Osteoblast (primary cell): ENCODE measurements at places on chromosomes 1 and 21. TPM values are rescaled to one million over a fixed set of nuclear protein-coding genes. Genes with fewer than 3 reads are reported as not detected.

Gene SH2D1B
- total RNA-seq = not detected in 2 replicates

Gene PTGFR
- 67.7 and 81.9 TPM in 2 replicates for total RNA-seq

Gene CIART
- 15.6 and 16.3 TPM in 2 replicates for total RNA-seq

Gene PLA2G2F
- not detected in 2 replicates for total RNA-seq

Gene FAM3B
- not detected in 2 replicates for total RNA-seq

Gene SPOCD1
- 58.6 and 67.8 TPM in 2 replicates for total RNA-seq

Gene CA14
- not detected in 2 replicates for total RNA-seq

Gene ARMH1
- total RNA-seq = 3.2 and 4.3 TPM in 2 replicates

GRCh38 chr1:27958513-27958912 is 1.3 kb upstream of the XKR8 start:
- H3K4me3 ChIP-seq = no peak overlapping the region
- peaks cover 18% of the 10 kb centered on the region for H3K4me1 ChIP-seq
- H3K27ac ChIP-seq = no peak overlapping the region
- DNase-seq = peak; percentile 26
- peaks cover 4% of the 10 kb centered on the region for H3K27me3 ChIP-seq

DNA sequence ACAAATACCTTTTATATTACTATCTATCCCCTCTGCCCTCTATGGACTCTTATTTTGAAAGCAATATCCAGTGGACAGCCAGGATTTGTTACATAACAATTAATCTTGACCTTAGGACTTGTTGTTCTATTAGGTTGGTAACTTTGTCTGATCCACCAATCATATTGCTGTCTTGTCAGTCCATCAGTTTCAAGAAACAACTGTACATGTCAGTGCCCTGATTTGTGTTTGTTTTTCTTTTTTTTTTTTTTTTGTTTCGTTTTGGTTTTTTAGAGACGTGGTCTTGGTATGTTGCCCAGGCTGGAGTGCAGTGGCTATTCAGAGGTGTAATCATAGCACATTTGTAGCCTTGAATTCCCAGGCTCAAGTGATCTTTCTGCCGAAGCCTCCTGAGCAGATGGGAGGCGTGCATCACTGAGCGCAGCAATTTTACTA is 1.5 kb upstream of the SCP2 start:
- H3K36me3 ChIP-seq = no peaks in the 10 kb centered on the region
- H3K27me3 ChIP-seq = no peaks in the 10 kb centered on the region
- H3K4me1 ChIP-seq = peaks cover 8% of the 10 kb centered on the region

GRCh38 chr1:24745711-24746413 is 615 bp downstream of the CLIC4 start:
- H3K4me3 ChIP-seq = peak overlapping the region; percentile 80
- H3K27ac ChIP-seq = peak overlapping the region; percentile 78
- peaks cover 9% of the 10 kb centered on the region for H3K36me3 ChIP-seq
- no peaks in the 10 kb centered on the region for H3K27me3 ChIP-seq
- DNase-seq = peak; percentile 44

DNA sequence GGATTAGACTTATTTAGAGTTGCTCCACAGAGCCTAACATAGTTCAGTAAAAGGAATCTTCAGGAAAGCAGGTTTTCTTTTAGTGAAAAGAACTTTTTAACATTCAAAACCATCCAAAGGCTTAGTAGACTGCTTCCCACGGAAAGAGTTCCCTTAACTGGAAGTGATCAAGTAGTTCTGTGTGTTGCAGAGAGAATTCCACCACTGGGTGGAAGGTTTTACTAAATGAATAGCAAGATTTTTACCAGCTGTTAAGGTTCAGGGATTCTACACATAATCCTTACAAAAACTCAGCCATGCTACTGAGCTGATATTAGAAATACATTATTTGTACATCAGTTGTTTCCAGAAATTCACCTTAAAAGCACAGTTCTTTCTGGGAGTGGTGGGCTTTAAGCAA is 119.7 kb downstream of the GDAP2 start:
- H3K4me3 ChIP-seq = no peak overlapping the region
- H3K4me1 ChIP-seq = peaks cover 16% of the 10 kb centered on the region
- no peaks in the 10 kb centered on the region for H3K36me3 ChIP-seq
- no peak for DNase-seq
- peaks cover 3% of the 10 kb centered on the region for H3K27me3 ChIP-seq

DNA sequence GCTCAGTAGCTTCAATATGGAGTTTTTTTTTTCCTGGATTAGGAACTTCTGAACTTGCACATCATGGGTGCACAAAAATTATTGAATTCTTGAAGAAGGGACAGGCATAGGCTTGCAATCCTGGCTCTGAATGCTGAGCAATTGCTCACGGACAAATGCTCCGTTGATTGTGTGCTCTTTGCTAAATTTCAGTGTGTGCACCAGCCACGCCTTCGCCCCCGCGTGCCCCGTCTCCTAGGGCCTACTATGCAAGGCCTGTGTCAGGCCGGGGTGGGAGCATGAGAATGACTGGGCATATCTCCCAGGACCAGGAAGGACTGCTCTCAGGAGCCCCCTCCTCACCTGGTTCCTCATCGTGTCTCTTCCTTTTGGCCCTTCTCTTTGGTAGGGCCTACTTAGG is 17.4 kb downstream of the IL6R start:
- no peaks in the 10 kb centered on the region for H3K36me3 ChIP-seq
- no peak for DNase-seq
- H3K27ac ChIP-seq = peak overlapping the region; percentile 19

DNA sequence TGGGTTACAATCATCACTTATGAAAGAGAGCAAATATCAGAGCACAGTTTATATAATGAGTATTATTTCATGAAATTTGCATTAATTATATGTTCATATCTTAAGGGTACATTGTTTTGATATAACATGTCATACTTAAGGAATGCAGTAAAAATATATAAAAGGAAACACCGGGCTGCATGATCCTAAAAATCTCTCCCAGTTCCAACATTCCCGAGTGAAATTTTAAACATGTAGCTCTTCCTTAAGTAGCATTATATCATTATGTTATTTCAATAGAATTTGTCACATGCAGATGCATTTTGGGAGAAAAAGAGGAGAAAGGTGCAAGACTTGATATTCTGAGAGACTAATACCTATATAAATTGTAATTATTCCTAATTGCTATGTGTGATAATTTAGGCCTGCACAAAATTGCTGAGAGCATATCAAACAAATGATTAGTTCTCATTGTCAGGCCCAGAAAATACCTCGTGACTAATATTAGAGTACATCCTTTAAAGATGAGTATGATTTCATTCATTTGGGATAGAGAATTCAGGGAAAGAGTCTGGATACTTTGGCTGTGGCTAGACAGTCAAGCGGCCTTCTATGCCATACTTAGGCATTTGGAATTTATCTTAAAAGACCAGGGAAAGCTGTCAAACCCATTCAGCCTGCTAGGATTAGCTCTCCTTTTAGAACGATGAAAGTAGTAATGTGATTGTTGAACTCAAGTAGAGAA is 86.8 kb downstream of the ADGRL2 start:
- DNase-seq = peak; percentile 42
- no peak overlapping the region for H3K27ac ChIP-seq
- H3K4me3 ChIP-seq = no peak overlapping the region
- no peaks in the 10 kb centered on the region for H3K27me3 ChIP-seq

DNA sequence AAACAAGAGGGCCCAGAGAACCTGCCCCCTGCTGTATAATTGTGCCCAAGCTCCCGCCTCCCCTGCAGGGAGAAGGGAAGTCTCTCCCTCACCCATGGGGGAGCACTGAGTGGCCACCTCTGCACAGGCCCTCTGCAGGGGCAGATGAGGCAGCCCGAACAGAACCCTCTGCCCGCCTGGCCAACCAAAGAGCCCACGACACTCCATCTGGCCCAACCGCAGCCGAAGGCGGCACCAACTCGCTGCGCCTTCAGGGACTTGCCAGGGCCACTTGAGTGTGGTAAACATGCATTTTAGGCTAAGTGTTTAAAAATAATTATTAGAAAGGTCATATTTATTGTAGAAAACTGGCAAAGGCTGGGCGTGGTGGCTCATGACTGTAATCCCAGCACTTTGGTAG is 34.6 kb upstream of the CCSAP start:
- no peak overlapping the region for H3K4me3 ChIP-seq
- no peaks in the 10 kb centered on the region for H3K27me3 ChIP-seq
- no peak overlapping the region for H3K27ac ChIP-seq
- H3K4me1 ChIP-seq = no peaks in the 10 kb centered on the region
- H3K36me3 ChIP-seq = no peaks in the 10 kb centered on the region

DNA sequence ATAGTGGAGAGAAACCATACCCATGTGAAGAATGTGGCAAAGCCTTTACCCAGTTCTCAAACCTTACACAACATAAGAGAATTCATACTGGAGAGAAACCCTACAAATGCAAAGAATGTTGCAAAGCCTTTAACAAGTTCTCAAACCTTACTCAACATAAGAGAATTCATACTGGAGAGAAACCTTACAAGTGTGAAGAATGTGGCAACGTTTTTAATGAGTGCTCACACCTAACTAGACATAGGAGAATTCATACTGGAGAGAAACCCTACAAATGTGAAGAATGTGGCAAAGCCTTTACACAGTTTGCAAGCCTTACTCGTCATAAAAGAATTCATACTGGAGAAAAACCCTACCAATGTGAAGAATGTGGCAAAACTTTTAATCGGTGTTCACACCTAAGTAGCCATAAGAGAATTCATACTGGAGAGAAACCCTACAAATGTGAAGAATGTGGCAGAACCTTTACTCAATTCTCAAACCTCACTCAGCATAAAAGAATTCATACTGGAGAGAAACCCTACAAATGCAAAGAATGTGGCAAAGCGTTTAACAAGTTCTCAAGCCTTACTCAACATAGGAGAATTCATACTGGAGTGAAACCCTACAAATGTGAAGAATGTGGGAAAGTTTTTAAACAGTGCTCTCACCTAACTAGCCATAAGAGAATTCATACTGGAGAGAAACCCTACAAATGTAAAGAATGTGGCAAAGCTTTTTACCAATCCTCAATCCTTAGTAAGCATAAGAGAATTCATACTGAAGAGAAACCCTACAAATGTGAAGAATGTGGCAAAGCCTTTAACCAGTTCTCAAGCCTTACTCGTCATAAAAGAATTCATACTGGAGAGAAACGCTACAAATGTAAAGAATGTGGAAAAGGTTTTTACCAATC is 80.0 kb downstream of the JMJD4 start:
- H3K36me3 ChIP-seq = peaks cover 9% of the 10 kb centered on the region
- no peak for DNase-seq
- no peaks in the 10 kb centered on the region for H3K27me3 ChIP-seq

- peaks cover 11% of the 10 kb centered on the region for H3K4me1 ChIP-seq
- H3K4me3 ChIP-seq = no peak overlapping the region
- H3K36me3 ChIP-seq = no peaks in the 10 kb centered on the region
Observed at GRCh38 chr1:54137534-54138061, 15.2 kb downstream of the CDCP2 start.

- no peak overlapping the region for H3K27ac ChIP-seq
- no peaks in the 10 kb centered on the region for H3K36me3 ChIP-seq
- H3K4me1 ChIP-seq = peaks cover 11% of the 10 kb centered on the region
- H3K27me3 ChIP-seq = no peaks in the 10 kb centered on the region
- no peak overlapping the region for H3K4me3 ChIP-seq
- DNase-seq = no peak
Observed at GRCh38 chr1:184479435-184480167, 92.8 kb downstream of the C1orf21 start.

DNA sequence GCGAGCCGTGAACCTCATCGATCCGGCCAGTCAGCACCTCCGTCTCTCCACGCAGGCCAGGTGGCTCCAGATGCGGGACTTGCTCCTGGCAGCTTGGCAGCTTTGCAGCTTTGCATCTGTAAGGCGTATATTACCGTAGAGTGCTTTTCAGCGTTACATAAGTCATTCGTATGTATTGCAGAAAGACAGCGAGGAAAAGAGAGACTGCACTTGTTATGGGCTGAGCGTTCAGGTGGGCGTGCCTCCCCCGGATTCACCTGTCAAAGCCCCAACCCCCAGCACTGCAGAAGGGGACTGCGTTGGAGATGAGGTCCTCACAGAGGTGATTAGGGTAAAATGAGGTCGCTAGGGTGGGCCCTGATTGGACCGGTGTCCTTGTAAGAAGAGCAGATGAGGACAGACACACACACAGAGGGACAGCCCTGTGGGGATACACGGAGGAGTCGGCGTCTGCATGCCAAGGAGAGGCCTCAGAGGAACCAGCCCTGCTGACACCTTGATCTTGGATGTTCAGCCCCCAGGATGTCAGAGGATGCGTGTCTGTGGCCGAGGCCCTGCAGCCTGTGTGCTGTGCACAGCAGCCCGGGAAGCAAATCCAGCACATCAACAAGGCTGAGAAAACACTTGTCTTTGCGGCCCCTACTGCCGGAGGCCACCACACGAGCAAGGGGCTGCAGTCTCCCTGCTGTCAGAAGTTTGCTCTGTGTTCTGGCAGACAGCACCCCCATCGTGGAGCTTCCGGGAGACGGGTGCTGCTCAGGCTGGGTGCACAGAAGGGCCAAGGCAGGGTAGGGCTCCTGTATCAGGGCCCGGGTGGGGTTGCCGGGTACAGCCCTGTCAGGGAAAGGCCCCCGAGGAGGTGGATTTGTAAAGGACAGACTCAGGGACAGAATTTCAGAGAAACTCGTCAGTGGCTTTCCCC is 10.9 kb upstream of the AGPAT3 start:
- H3K4me1 ChIP-seq = no peaks in the 10 kb centered on the region
- H3K4me3 ChIP-seq = no peak overlapping the region
- no peaks in the 10 kb centered on the region for H3K36me3 ChIP-seq
- H3K27me3 ChIP-seq = peaks cover 9% of the 10 kb centered on the region

- H3K4me1 ChIP-seq = no peaks in the 10 kb centered on the region
- H3K4me3 ChIP-seq = no peak overlapping the region
- no peaks in the 10 kb centered on the region for H3K27me3 ChIP-seq
- H3K27ac ChIP-seq = no peak overlapping the region
- peak; percentile 96 for DNase-seq
Observed at GRCh38 chr1:19715334-19716203, 50.9 kb downstream of the HTR6 start.
